ENCODE measurements at places on chromosomes 2 and 18.

GRCh38 chr2:133271105-133271504 lies 297.2 kb downstream of the NCKAP5 start:
- DNase-seq, result no peak

DNA sequence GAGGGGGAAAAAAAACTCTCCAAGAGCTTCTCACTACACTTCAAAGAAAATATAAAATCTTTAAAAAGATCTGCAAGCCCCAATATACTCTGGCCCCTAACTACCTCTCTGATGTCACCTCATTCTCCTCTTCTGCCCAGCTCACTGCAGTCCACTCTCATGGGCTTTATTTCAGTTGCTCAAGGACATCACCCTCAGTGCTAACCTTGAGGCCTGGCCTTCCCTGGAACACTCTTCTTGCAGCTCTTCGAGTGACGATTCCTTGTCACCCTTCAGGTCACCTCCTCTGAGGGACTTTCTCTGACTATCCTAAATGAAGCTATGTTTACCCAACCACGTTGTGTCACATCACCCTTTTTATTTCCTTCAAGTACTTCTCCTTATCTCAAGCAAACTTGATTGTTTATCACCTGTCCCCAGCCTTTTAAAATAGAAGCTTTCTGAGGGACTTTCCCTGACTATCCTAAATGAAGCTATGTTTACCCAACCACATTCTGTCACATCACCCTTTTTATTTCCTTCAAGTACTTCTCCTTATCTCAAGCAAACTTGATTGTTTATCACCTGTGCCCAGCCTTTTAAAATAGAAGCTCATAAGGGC lies 10.4 kb downstream of the RTTN start:
- no peak for DNase-seq

DNA sequence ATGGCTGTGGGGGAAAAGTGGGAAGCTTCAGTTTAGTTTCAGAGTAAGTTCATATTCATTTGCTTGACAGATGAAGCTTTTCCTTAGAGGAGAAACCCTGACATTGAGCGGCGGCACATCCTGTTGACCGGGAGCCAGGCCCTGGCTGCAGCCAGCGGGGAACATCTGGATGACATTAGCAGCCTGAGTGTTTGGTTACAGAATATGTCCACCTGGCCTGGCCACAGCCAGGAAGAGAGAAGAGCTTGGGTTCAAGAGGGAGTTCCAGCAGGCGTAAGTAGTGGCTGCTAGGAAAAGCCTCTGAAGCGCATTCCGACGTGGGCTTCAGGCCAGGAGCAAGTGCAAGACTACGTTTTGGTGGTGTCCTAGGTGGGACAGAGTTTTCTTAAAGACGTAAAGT lies 144.9 kb upstream of the MYCN start:
- DNase-seq, result no peak

DNA sequence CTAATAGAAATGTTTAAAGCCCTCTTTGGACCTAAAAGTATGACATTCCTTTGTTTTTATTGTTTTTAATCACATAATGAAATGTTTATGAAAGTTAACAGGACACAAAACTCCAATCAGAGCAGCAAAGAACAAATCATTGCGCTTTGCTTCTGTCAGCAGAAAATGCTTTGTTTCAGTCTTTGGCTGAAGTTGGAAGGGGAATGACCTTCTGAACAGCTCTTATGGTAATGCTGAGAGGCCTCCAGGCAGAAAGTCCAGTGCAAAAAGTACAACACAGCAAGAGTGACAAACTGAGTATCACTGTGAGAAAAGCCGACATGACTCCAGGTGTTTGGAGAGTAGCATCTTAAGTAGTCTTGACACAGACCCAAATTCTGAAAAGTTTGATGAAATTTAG lies 147.7 kb upstream of the SP5 start:
- no peak for DNase-seq

All from RPMI8226 (cell line).